ENCODE measurements at places on chromosomes 6 and 20.

DNA sequence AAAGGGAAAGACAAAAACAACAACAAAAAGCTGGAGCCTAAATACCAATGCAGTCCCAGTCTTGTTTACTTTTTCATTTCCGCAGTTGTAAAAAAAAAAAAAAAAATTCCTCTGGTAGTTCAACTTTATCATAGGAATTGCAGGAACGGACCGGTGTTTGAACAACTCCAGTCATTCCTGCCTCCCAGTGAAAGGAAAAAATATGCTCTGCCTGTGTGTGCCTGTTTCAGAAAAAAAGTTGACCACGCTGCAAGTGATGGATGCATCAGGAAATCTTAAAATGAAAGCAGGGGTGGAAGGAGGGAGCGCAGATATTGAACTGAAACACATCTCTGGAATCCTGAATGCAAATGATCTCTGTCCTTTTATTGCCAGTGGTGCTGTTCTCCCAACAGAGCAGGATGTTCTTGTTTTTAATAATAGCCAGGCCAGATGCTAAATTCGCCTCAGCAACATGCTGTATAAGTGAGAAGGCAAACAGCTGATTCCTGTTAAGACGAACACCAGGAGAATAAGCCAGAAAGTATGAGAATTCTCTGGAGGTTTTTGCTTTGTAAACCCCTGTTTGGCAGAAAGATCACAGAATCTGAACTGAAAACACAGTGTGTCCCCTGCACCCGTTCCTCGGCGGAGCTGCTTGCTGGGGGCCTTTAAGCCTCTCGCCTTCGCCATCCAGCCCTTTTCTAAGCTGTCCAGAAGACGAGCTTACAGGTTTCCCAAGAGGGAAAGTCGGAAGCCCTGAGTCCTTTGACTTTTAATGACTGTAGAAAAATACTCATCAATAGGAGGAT, 178.4 kb upstream of the SUPT3H start:
- DNase-seq: no peak

DNA sequence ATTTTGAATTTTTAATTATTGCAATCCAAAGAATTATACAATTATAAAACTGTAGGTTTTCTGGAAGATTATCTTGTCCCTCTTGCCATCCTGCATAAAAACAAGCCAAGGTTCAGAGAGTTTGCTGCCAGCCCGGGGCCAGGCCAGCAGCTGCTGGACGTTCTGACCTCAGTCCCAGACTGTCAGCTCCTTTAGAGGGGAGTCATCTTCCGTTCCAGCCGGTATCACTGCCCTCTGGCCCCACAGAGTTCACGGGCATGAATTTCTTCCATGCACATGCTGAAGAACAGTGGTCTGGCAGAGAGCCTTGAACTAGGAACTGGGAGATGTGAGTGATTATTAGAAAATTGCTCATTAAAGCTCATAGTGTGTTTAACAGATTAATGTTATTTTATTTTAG, 130.4 kb upstream of the QKI start:
- DNase-seq: no peak

- no peak for DNase-seq
Measured at GRCh38 chr20:39800548-39800947, 838.4 kb downstream of the DHX35 start.

DNA sequence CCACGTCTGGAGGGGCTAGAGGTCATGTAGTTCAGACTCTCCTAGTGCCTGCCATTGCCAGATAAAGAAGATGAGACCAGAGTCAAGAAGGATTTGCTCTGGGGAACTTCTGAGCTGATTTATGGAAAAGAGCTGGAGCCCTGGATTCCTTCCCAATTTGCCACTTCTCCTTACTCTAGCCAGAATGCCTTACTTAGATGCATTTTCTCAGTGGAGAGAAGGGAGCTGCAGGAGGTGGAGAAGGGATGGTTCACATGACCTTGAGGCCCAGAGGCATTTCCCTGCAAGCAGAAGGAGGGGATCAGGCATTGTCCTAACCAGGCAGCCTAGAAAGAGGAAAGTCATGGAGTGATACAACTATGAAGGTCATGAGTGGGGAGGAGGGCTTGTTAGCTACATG, 122.2 kb downstream of the UNC5CL start:
- DNase-seq: no peak

- no peak for DNase-seq
Measured at GRCh38 chr6:166803471-166803870, 152.9 kb downstream of the RNASET2 start.

GRCh38 chr6:15464211-15464725, 198.6 kb downstream of the DTNBP1 start:
- peak; percentile 59 for DNase-seq

DNA sequence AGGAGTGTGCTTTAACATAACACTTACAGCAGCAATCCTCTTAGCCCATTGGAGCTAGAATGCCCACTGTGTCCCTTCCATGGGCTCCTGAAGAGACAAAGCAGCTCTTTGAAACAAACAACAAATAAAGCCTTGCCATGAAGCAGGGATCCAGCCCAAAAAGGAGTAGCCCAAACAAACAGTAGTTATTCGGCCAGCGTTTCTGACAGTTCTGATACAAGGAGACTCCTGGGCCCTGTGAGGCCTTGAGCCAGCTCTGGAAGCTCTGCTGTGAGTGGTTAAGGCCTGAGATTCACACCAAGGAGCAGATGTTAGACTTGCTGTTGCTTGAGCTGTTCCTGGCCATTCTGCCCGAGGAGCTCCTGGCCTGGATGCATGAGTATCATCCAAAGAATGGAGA, 16.9 kb upstream of the ZSCAN16 start:
- DNase-seq: no peak

- no peak for DNase-seq
Measured at GRCh38 chr6:87230801-87231200, 75.4 kb downstream of the ZNF292 start.

GRCh38 chr6:36224918-36225461, 28.4 kb downstream of the BRPF3 start:
- no peak for DNase-seq

DNA sequence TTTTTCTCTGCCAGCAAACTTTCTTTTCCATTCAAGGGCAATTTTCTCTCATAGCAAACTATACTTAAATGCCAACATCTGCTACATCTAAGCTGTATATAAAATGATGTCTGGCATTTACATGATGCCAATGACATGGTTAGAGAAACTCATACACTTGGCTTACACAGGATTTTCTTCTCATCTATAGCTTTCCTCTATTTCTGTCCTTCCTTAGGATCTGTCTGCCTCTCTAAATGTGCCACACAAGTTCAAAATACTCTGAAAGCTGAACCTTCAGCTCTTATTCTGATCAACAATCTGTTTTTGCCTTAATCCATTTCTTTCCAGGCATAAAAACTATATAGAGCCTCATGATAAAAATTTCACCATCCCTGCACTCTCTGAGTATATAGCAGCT, 290.9 kb upstream of the RNF217 start:
- no peak for DNase-seq

DNA sequence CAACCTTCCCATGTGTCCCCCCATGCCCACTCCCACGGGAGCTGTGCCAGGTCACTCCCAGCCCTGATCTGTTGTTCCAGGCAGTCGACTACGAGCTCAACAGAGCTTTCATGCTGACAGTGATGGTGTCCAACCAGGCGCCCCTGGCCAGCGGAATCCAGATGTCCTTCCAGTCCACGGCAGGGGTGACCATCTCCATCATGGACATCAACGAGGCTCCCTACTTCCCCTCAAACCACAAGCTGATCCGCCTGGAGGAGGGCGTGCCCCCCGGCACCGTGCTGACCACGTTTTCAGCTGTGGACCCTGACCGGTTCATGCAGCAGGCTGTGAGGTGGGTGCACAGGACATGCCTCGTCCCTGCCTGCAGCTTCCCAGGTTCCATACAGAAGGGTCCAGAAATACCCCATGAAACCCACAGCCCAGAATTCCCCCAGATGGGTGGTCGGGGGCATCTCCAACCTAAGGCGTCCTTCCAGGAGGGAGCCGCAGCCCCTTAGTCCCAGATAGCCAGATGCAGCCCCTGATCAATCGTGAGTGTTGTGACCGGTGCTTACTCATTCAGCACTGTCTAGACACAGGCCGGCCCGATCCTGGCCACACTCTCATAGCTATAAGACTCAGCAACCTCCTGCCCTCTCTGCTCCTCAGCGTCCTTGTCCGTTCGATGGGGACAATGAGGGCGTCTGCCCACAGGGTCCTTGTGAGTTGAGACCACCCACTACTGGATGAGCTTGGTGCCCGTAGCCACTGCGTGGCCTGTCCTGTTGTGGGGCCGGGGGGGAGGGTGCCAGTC, 142.1 kb downstream of the TAF4 start:
- DNase-seq: no peak

DNA sequence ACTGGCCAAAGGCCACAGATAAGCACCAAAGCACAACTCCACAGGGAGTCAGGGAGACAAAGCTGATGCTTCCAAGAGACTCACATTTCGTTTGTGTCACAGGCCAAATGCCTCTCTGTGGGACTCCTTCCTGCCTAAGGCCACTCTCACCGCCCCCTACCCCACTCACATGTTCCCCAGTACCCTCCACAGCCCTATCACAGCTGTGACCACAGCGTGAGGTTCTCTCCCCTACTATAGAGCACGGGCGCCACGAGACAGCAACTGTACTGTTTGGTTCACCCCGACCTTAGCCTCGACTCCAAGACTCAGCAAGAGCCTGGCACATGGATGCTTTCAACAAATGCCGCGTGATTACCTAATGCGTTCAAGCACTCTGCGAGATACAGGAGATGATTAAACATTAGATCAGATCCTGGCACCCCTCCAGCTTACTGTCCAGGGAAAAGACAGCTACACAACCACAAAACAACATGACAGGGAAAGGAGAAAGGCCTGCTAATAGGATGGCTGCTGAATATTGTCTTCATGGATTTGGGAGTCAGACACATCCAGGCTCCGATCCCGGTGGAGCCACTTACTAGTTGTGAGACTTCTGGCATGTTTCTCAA, 105.5 kb downstream of the AGPAT4 start:
- DNase-seq: no peak

- DNase-seq: no peak
Measured at GRCh38 chr6:157789861-157790260, 33.2 kb upstream of the SNX9 start.

GRCh38 chr6:113190170-113190569, 667.0 kb upstream of the MARCKS start:
- DNase-seq: no peak
